Tracheal epithelial cell (primary cell): ENCODE measurements at places on chromosomes 16 and 17. TPM values are rescaled to one million over a fixed set of nuclear protein-coding genes. Genes with fewer than 3 reads are reported as not detected.

TSPOAP1 gene
- 0.48 and 1.3 TPM in 2 replicates for total RNA-seq

MFAP4 gene
- not detected in 2 replicates for total RNA-seq

ACE gene
- 0.72 and 0.85 TPM in 2 replicates for total RNA-seq

TBC1D3G gene
- total RNA-seq: not detected in 2 replicates

AATK gene
- total RNA-seq: 0.48 and 1.1 TPM in 2 replicates

CD300E gene
- total RNA-seq: under 0.01 TPM in 1 of 2 replicates, not detected in the other

CA5A gene
- not detected in 2 replicates for total RNA-seq

CLEC3A gene
- not detected in 2 replicates for total RNA-seq

NECAB2 gene
- not detected in 2 replicates for total RNA-seq

ALDH3A1 gene
- total RNA-seq: 11.3 and 111 TPM in 2 replicates

EPOP gene
- total RNA-seq: 3.8 and 6.0 TPM in 2 replicates

NOMO2 gene
- total RNA-seq: 92.1 and 109 TPM in 2 replicates
